Ascending aorta (tissue), 2 donors: ENCODE measurements at places on chromosomes 11 and 22.

DNA sequence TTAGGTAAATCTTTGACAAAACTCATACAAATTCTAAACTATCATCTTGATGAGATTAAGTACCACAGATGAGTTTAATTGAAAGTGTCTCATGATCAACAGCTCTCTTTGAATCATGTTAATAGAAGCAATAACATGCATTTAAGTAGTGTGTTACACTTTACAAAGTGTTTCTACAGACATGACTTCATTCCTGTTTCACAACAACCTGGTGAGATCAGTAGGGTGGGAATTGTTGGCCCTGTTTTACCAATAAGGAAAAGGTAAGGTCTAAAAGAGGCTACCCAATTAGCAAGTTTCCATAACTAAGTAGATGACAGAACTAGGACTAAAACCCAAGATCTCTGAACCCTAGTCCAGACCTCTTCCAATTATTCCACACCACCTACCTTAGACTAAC, 12.7 kb upstream of the PRSS23 start:
- DNase-seq, result no peak

DNA sequence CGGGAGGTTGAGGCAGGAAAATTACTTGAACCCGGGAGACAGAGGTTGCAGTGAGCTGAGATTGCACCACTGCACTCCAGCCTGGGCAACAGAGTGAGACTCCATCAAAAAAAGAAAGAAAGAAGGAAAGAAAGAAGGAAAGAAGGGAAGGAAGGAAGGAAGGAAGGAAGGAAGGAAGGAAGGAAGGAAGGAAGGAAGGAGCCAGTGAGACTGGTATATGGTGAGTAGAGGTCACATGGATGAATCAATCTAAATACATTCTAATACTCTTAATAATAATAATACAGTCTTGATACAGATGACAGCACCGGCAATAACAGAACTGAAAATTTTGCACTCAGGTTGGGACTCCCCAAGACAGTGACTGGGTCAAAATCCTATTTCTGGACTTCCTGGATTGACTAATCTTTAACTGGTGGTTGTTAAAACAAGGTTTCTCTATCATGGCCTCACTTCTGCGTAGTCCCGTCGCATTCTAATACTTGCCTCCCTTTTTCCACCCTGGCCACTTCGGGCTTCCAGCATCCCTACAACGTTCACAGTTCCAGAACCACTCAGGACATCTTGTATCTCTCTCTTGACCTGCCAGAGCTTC, 53.5 kb upstream of the EIF3M start:
- DNase-seq, result no peak

GRCh38 chr11:3213659-3214419, 4.8 kb downstream of the MRGPRG start:
- DNase-seq, result no peak

- no peak for DNase-seq
These were observed 1003.2 kb downstream of the NTM start for GRCh38 chr11:132373405-132374143.

DNA sequence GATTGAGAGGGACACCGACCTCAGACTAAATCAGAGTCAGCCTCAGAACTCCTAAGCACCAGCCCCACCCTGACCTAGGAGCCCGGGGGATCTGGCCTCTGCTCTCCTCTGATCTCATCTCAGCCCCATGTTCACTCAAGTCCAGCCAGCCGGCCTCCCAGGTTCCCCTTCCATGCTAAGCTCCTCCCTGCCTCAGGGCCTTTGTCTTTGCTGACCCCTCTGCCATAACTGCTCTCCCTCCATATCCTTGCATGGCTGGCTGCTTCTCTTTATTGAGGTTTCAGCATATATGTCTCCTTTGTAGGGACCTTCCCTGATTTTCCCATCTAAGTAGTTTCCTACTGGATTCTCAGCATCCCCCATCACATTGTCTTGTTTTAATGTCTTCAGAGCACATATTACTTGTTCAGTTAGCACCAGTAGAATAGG, 780 bp upstream of the SLC15A3 start:
- DNase-seq, result no peak

- DNase-seq, result no peak
These were observed 20.1 kb downstream of the TSSC4 start for GRCh38 chr11:2420502-2421225.

GRCh38 chr11:77418155-77418970, 55.5 kb downstream of the PAK1 start:
- DNase-seq, result no peak

DNA sequence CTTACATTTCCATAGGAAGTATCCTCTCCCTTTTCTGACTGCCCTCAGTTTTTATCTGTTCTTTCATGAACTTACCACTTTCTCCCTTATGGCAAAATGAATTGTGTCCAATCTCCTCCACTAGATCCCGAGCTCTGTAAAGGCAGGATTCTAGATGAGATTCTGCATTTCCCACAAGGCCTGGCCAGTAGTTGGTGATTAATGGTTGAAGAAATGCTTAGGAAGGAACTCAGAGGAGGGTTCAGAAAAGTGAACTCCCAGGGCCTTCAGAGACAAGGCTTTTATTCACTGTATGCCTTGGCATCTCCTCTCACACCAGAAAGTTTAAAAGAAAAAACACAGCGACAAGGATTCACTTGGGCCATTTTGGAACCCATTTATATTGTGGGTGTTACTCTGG, 66.2 kb downstream of the CCDC81 start:
- DNase-seq, result no peak
